GDM1 (cell line): ENCODE measurements at places on chromosomes 2 and 18.

DNA sequence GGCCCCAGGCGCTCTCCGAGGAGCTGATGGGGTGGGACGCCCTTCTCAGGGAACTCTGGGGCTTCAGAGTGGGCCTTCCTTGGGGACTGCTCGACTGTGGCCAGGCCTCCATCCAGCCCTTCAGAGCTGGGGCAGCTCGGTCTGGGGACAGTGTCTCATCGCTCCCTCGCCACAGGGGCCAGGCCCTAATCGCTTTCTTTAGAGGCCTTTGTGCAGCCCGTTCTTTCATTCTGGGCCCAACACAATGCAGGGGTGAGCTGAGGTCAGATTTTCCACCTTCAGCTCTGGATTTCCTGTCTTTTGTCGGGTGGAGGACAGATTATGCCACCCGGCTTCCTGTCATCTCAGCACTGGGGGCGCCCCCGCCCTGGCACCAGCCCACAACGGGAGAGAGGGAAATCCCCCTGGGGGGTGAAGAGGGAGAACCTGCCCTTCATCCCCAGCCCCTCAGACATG is 25.2 kb downstream of the MYCN start:
- DNase-seq: no peak

DNA sequence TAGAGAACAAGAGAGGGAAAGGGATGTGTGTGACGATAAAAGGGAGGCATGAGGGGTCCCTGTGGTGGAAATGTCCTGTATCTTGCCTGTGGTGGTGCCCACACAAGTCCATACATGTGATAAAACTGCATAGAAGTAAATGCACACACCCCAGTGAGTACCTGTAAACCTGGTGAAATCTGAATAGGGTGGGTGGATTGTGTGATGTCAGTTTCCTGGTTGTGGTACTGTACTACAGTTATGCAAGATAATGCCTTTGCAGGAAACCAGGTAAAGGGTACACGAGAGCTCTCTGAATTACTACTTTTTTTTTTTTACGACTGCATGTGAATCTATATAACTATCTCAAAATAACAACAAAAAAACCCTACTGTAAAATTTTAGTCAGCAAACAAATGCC is 22.1 kb downstream of the SERPINE2 start:
- no peak for DNase-seq

DNA sequence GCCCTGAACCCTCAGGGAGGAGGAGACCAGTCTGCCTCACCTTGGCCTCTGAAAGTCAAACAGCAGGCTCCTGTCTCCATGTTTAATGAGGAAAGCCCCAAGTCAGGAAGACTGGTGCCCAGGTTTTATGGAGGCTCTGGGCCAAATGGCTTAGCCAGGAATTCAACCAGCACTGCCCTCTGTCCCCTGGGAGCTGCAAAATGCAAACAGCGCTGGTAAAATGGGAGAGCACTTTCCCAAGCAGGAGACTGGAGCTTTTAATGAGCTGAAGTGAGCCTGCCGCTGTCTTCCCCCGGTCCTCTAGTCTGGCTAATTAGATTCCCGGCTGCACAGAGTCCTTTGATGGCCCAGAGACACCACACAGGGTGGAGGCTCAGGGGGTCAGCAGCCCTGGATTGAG is 276.0 kb upstream of the TRIB2 start:
- DNase-seq: no peak

- no peak for DNase-seq
Measured at GRCh38 chr18:43870626-43871025, 593.3 kb upstream of the SYT4 start.

DNA sequence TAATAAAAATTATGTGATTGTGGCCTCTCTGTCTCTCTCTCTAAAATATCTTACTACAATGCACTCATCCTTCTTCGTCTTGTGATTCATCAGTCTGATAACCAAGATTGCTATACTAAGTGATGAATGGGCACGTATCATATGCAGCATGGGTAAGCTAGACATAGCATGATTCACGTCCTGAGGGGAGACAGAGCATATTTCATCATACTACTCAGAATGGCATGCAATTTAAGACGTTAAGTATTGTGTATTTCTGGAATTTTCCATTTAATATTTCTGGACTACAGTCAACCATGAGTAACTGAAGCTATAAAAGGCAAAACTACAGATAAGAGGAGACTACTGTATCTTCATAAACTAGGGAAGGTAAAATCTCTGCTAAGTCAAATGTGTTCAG is 97.0 kb upstream of the CD226 start:
- no peak for DNase-seq

DNA sequence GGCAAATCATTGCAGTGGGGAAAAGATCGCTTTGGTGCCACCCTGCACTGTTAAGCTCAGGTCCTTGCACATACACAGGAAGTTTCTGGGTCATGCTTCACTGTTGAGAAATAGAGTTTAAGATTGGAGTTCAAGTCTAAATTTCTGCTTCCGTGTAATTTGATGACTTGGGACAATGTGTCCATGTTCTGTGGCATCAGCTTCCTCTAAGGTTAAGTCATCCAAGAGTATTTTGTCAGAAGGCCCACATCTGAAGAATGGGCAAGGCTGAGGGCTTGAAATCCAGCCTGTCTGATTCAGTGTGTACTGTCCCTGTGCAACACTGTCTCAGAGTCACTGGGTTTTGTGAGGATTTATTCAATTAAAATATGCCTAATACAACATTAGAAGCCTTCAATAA is 880.7 kb downstream of the SUCLG1 start:
- no peak for DNase-seq

DNA sequence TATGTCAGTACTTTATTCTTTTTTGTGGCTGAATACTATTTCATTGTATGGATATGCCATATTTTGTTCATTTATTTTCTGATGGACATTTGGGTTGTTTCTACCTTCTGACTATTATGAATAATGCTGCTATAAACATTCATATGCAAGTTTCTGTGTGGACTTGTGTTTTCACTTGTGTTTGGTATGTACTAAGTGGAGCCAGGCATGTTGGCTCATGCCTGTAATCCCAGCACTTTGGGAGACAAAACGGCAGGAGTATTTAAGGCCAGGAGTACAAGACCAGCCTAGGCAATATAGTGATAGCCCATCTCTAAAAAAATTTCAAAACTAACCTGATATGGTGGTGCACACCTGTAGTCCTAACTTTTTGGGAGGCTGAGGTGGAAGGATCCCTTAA is 23.3 kb downstream of the MARCHF7 start:
- no peak for DNase-seq

- peak; percentile 2 for DNase-seq
Measured at GRCh38 chr18:3441290-3441689, 8.7 kb upstream of the TGIF1 start.

DNA sequence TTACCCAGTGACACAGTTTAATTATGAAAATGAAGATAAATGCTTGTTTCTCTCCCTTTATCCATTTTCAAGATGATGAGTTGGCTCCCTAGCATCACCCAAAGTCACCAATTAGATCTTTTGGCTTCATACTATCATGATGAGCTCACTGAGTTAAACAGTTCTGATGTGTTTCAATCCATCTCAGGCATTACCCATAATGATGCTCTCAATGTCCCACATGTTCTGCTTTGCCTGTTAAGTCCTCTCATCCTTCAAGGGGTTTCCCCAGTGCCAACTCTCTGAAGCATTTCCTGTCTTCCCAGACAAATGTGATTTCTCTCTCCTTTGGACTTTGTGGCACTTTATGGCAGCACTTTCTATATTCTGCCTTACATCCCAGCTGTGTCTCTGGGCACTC is 92.6 kb downstream of the EPB41L3 start:
- no peak for DNase-seq

DNA sequence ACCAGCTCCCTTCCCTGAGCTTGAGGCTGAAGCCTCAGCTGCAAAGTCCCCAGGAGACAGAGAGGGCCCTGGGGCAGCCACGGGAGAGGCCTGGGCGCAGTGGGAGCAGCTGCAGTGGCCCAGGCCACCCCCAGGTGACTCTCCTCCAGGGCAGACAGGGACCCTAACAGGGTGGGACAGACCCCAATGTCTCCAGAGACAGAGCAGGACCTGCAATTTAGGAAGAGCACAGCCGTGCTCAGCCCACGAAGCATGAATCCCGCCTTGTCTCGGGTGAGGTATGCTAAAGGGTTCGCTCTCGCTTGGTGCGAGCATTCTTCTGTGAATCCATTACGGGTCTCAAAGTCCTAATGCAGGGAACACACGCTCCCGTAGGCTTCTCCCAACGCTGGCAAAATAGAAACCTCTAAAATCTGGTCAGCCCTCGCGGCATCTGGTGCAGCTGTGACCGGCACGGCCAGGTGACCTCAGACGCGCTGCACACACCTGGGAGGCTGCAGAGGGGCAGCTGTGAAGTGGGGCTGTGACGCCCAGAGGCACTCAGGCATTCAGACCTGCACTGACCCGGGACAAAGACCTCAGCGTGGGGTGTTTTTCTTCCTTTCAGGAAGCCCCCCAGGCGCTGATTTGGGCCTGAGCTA is 12.6 kb downstream of the MBP start:
- DNase-seq: no peak

- DNase-seq: peak; percentile 73
Measured at GRCh38 chr2:74037379-74037860, 52.7 kb downstream of the TET3 start.

DNA sequence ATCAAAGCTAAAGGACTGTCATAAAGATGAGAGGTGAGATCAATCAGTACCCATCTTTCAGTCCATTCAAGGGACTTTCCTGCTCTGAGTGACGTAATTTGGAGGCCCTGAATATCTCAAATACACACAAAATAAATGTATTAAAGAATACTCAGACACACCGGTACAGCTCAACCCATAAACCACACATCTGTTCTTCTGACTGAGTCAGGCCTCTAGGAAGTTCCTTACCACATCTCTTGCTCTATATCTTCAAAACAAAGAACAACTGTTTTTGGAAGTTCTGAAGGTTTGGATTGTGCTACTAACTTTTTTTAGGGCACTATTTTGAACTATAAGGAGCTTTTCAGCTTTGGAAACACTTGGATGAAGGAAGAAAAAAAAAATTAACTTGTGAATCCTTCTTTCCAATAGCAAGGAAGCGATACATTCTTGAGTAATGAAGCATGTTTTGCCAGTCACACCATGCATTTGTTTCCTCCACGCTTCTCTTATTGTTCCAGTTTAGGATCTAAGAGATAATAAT is 866.5 kb upstream of the VRK2 start:
- DNase-seq: no peak

DNA sequence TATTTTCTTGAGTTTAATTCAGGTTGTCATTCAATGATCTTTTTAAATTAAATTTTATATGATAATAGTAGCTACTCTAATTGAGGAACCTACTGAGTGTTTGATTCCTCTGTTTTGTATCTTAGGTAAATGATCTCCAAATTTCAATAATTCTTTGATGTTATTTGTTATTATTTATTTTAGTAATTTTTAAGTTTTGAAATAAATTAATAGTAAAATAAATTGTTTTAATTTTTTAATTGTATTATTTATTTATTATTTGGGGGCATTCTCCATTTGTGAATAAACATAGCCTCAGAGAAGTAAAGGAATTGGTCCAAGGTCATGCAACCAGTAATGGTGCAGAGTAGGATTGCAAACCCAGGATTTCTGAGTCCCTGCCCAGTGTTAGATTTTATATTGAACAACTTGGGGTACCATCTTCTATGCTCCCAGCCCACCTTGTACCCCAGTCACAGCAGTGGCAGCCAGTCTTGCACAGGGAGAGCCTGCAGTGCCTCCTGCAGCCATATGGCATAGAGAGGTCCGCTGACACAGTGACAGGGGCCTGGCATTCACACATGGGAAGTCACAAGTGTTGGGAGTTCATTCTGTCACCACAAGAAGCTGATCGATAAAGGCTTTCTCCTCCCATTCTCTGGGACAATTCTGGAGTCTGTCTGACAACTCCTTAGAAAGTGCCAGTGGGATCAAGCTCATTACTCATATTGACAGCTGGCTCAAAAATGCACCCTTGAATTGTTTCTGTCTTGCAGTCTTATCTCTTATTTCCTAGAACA is 110.0 kb upstream of the ETAA1 start:
- DNase-seq: no peak
